Immature natural killer cell (primary cell): ENCODE measurements at places on chromosomes 11 and 22. TPM values are rescaled to one million over a fixed set of nuclear protein-coding genes. Genes with fewer than 3 reads are reported as not detected.

DNA sequence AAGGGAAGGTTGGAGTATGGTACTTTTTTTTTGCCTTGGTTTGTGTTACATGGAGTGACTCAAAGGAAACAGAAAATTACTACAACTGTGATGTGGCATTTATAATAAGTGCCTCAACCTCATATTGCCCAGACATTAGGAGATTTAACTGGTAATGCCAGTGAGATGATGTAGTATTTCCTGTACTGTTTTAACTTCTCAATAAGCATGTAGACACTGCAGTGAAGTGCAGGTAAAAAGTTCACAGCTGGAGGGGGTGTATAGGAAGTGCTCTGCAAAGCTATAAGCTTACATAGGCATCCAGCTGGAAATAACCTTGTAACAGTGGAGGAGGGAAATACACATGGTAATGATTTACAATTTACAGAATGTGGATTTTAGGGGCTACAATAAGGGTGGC lies 138.2 kb upstream of the MTMR2 start:
- peaks cover 6% of the 10 kb centered on the region for H3K4me1 ChIP-seq
- DNase-seq, result no peak
- no peak overlapping the region for H3K4me3 ChIP-seq
- no peak overlapping the region for H3K27ac ChIP-seq
- H3K27me3 ChIP-seq, result no peaks in the 10 kb centered on the region
- H3K36me3 ChIP-seq, result no peaks in the 10 kb centered on the region

DNA sequence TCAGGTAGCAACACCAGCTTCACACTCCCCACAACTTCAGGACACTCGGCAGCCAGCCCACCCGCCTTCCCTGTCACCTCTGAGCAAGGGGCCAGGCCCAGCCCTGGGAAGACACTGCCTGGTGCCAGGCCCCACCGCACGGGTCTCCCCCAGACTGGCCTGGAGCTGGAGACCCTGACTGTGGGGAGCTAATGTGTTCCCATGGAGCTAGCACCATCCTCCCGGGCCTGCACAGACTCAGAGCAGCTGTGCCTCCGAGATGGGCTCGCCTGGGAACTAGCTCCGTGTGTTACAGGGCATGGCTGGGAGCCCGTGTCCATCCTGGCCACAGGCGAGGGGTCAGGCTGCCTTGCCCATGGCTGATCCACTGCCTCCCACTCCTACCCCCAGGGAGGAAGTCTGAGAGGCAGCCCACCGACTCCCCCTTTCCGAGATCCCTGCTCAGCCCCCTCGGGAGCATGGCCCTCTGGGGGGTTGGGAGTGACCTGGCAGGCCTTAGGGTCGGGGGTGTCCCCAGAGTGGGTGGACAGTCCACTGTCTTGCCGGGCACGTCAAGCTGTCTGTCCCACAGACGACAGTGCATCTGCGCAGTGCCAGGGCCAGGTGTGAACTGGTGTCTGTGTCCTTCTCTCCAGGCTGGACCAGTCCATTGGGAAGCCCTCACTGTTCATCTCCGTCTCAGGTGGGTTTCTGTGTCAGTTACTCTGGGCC lies 76.7 kb upstream of the KCNQ1OT1 start:
- no peaks in the 10 kb centered on the region for H3K36me3 ChIP-seq
- H3K27me3 ChIP-seq, result peaks cover 4% of the 10 kb centered on the region
- H3K27ac ChIP-seq, result no peak overlapping the region

- H3K4me1 ChIP-seq, result no peaks in the 10 kb centered on the region
- H3K27ac ChIP-seq, result no peak overlapping the region
- H3K27me3 ChIP-seq, result peaks cover 3% of the 10 kb centered on the region
- no peak for DNase-seq
- no peak overlapping the region for H3K4me3 ChIP-seq
These were observed 73.8 kb downstream of the C11orf58 start for GRCh38 chr11:16812274-16812673.

DNA sequence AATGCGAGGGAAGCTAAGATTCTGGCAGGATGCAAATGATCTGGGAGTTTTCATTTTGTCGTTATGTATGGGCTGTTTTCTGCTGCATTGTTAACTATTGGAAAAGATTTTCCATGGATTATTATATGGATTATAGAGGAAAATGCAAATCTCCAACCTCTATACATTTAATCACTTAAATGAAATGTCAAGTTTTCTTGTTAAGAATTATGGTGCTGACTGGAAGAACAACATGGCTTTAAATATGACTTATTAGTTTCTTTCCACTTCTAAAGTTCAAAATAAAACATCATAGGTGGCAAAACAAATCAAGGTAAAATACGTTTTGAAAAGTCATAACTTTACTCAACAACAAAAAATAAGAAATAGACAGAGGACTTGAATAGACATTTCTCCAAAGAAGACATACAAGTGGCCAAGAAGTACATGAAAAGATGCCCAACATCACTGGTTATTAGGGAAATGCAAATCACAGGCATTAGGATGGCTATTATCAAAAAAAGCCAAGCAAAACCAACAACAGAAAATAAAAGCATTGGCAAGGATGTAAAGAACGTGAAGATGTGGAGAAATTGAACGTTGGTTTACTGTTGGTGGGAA lies 56.2 kb upstream of the CLDN5 start:
- H3K27ac ChIP-seq, result peak overlapping the region; percentile 47
- DNase-seq, result no peak

DNA sequence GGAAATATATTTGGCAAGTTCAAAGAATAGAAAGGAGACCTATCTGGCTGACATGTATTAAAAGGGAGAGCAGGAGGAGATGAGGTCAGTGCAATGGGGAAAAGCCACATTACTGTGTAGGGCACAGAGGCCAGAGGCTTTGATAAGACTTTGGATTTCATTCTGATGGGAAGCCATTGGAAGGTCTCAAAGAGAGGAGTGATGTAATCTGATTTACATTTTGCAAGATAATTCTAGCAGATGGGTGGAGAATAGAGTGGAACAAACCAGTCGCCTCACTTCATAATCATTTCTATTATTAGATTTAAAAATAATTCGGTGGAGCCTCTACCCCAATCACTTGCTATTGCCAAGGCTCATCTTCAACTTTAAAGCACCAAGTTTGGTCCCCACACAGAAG lies 278.4 kb upstream of the ZC3H12C start:
- no peak overlapping the region for H3K27ac ChIP-seq
- no peaks in the 10 kb centered on the region for H3K36me3 ChIP-seq
- DNase-seq, result no peak
- H3K4me1 ChIP-seq, result peaks cover 7% of the 10 kb centered on the region

DNA sequence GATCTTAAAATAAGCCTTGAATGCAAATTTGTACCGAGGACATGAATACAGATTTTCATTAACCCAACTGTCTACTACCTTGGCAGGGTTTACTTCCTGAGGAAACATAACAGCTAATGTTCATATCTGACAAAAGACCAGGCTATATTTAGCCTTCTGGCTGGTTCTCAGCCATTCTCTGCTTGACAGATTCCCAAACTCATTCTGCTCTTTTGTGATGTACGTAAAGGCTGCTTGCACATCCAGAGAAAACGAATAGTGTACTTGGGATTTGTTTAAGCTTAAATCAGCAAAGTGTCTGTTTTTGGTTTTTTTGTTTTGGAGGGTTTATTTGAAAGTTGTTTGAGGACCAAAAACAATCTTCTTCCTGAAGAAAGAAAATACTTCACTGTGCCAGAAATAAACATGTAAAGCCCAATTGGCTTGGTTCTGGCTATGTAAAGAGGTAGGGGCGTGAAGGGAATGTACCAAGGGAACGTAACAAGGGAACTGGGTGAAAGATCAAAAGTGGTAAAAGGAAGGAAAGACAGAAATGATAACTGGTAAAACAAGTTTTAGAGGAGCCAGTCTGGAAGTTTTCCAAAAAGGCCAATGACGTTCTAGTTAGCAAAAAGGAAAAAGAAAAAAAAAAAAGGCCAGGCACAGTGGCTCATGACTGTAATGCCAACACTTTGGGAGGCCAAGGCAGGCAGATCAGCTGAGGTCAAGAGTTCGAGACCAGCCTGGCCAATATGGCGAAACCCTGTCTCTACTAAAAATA lies 21.4 kb upstream of the CRTAM start:
- H3K27ac ChIP-seq, result peak overlapping the region; percentile 33
- H3K36me3 ChIP-seq, result peaks cover 16% of the 10 kb centered on the region
- no peak for DNase-seq
- H3K27me3 ChIP-seq, result no peaks in the 10 kb centered on the region
- H3K4me1 ChIP-seq, result peaks cover 27% of the 10 kb centered on the region

- H3K36me3 ChIP-seq, result no peaks in the 10 kb centered on the region
- H3K4me1 ChIP-seq, result no peaks in the 10 kb centered on the region
- H3K27me3 ChIP-seq, result peaks cover 3% of the 10 kb centered on the region
- no peak overlapping the region for H3K4me3 ChIP-seq
- DNase-seq, result no peak
These were observed 66.3 kb downstream of the JRKL start for GRCh38 chr11:96456111-96456510.

DNA sequence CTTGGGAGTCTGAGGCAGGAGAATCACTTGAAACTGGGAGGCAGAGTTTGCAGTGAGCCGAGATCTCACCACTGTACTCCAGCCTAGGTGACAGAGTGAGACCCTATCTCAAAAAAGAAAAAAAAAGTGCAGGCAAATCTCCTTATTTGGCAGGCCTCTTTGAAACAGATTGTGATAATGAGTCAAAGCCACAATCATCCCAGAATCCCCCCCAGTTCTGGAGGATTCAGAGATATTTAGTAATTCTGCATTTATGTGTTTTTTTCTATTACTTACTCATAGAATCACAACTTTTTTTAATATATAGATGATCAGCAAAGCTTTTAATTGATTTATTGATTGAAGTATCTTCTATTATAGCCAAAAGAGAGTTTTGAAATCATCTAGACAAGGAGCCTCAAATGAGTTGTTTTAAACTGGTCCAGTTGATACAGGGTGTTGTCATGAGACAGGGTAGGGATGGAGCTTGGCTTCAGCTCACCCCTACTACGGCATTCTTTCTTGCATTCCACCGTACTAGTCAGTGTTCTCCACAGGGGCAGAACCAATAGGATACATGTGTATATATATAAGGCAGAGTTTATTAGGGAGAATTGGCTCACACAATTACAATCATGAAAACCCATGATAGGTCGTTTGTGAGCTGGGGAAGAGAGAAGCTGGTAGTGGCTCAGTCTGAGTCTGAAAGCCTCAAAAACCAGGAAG lies 39.3 kb upstream of the SORL1 start:
- peaks cover 20% of the 10 kb centered on the region for H3K4me1 ChIP-seq
- H3K27ac ChIP-seq, result peak overlapping the region; percentile 4
- DNase-seq, result no peak
- no peak overlapping the region for H3K4me3 ChIP-seq

- no peak for DNase-seq
- H3K27ac ChIP-seq, result no peak overlapping the region
- H3K4me3 ChIP-seq, result no peak overlapping the region
- peaks cover 10% of the 10 kb centered on the region for H3K36me3 ChIP-seq
- peaks cover 11% of the 10 kb centered on the region for H3K27me3 ChIP-seq
- H3K4me1 ChIP-seq, result peaks cover 25% of the 10 kb centered on the region
These were observed 26.2 kb upstream of the RAB1B start for GRCh38 chr11:66242095-66242765.

- H3K36me3 ChIP-seq, result no peaks in the 10 kb centered on the region
- no peak for DNase-seq
- no peak overlapping the region for H3K27ac ChIP-seq
- peaks cover 30% of the 10 kb centered on the region for H3K27me3 ChIP-seq
- H3K4me1 ChIP-seq, result peaks cover 20% of the 10 kb centered on the region
These were observed 3.5 kb downstream of the CHRM4 start for GRCh38 chr11:46387919-46388618.

DNA sequence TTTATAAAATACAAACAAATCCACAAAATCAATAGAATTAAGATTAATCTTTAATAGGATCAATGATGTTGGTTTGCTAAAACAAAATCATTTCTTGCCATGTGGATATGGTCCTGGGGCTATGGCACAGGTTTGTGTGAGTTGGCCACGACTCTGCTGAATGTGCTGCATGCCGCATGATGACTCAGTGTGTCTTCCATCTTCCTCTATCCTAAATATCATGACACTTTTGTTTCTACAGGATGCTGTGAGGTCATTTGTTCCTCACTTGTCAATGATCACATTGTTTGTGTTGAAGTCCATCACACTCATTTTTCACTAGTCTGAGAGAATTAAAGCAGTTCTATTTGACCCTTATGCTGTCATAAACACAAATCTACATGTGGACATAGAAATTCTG lies 167.2 kb upstream of the ZBED5 start:
- H3K27me3 ChIP-seq, result peaks cover 4% of the 10 kb centered on the region
- no peak for DNase-seq
- H3K4me3 ChIP-seq, result no peak overlapping the region

- no peak for DNase-seq
- H3K4me1 ChIP-seq, result no peaks in the 10 kb centered on the region
- H3K36me3 ChIP-seq, result peaks cover 3% of the 10 kb centered on the region
- H3K27me3 ChIP-seq, result peaks cover 5% of the 10 kb centered on the region
- H3K4me3 ChIP-seq, result no peak overlapping the region
These were observed 121.5 kb downstream of the FAM76B start for GRCh38 chr11:95668131-95668530.

GRCh38 chr11:36164506-36165250 lies 124.5 kb downstream of the COMMD9 start:
- no peak overlapping the region for H3K4me3 ChIP-seq
- no peak for DNase-seq
- H3K27me3 ChIP-seq, result no peaks in the 10 kb centered on the region
- H3K27ac ChIP-seq, result no peak overlapping the region

- H3K27ac ChIP-seq, result no peak overlapping the region
- no peak overlapping the region for H3K4me3 ChIP-seq
- H3K27me3 ChIP-seq, result peaks cover 18% of the 10 kb centered on the region
- DNase-seq, result no peak
- no peaks in the 10 kb centered on the region for H3K36me3 ChIP-seq
These were observed 22.8 kb downstream of the TEAD1 start for GRCh38 chr11:12696911-12697581.

GRCh38 chr11:76658651-76659650 lies 11.6 kb downstream of the LRRC32 start:
- no peak for DNase-seq
- no peaks in the 10 kb centered on the region for H3K4me1 ChIP-seq
- no peak overlapping the region for H3K4me3 ChIP-seq
- no peaks in the 10 kb centered on the region for H3K36me3 ChIP-seq
- H3K27ac ChIP-seq, result no peak overlapping the region
- no peaks in the 10 kb centered on the region for H3K27me3 ChIP-seq

DNA sequence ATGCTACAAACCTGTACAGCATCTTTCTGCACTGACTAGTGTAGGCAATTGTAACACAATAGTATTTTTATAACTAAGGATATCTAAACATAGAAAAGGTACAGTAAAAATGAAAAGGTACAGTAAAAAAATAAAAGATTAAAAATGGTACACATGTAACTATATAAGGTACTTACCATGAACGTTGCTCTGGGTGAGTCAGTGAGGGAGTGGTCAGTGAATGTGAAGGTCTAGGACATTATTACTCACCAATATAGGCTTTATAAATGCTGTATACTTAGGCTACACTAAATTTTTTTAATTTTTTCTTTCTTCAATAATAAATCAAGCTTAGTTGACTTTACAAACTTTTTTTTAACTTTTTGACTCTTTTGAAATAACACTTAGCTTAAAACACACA lies 59.9 kb downstream of the EIF3M start:
- DNase-seq, result no peak
- H3K4me1 ChIP-seq, result no peaks in the 10 kb centered on the region
- H3K27ac ChIP-seq, result no peak overlapping the region
- no peaks in the 10 kb centered on the region for H3K36me3 ChIP-seq
- H3K27me3 ChIP-seq, result no peaks in the 10 kb centered on the region
- no peak overlapping the region for H3K4me3 ChIP-seq

LRRC32 gene
- polyA plus RNA-seq, result not detected

CALCA gene
- not detected for polyA plus RNA-seq

PTS gene
- 14.5 TPM for polyA plus RNA-seq

RAB1B gene
- 33.2 TPM for polyA plus RNA-seq

ST13 gene
- polyA plus RNA-seq, result 111 TPM

LMNTD2 gene
- polyA plus RNA-seq, result 0.66 TPM

TEX12 gene
- polyA plus RNA-seq, result not detected

RASSF10 gene
- not detected for polyA plus RNA-seq

TPBGL gene
- polyA plus RNA-seq, result 0.13 TPM
